ENCODE measurements at places on chromosomes 1 and 21. TPM values are rescaled to one million over a fixed set of nuclear protein-coding genes. Genes with fewer than 3 reads are reported as not detected.

DNA sequence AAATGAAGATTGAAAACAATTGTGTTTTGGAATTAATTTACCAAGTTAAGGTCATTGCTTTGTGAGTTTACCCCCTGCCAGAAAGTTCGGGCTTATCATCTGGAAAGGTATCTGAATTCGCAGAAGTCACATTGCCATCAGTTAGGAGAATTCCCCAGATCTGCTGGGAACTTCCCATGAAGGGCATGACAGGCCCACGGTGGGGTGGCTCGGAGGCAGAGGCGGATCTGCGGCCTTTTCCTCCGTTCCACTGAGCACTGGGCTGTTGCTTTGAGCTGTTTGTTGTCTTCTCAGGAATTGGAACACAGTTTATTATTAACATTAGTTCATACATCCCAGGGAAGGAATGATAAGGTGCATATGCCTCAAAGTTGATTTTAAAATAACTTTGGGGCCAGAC lies 320.0 kb downstream of the CAMTA1 start:
- DNase-seq = no peak

DNA sequence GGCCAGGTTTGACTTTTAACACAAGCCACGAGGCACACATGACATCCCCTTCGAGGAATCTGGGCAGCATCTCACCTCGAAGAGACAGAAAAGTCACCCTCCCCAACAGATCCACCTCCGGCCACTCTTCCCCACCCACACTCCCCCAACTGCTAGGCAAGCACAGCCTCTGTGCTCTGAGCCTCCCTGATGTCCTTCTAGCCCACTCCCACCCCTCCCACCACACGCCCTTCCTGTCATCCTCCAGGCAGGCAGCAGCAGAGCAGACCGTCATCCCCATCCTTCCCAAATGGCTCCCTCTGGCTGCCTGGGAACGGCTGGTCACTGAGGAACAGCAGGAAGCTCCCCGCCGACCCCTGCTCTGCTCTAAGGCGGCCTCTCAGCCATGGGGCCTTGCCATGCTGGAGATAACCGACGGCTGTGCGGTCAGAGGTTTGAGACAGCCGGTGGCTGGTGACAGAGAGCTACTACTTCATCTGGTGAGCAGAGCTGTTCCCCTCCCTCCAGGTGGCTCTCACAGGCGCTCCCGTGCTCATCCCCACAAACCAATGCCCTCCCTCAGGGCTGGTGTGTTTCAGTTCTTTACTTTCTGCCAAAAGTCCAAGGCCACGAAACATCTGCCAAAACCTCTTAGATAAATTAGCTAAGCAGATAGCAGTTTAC lies 25.6 kb downstream of the NPHP4 start:
- DNase-seq = no peak

OR2T29 gene
- not detected for total RNA-seq

DNA sequence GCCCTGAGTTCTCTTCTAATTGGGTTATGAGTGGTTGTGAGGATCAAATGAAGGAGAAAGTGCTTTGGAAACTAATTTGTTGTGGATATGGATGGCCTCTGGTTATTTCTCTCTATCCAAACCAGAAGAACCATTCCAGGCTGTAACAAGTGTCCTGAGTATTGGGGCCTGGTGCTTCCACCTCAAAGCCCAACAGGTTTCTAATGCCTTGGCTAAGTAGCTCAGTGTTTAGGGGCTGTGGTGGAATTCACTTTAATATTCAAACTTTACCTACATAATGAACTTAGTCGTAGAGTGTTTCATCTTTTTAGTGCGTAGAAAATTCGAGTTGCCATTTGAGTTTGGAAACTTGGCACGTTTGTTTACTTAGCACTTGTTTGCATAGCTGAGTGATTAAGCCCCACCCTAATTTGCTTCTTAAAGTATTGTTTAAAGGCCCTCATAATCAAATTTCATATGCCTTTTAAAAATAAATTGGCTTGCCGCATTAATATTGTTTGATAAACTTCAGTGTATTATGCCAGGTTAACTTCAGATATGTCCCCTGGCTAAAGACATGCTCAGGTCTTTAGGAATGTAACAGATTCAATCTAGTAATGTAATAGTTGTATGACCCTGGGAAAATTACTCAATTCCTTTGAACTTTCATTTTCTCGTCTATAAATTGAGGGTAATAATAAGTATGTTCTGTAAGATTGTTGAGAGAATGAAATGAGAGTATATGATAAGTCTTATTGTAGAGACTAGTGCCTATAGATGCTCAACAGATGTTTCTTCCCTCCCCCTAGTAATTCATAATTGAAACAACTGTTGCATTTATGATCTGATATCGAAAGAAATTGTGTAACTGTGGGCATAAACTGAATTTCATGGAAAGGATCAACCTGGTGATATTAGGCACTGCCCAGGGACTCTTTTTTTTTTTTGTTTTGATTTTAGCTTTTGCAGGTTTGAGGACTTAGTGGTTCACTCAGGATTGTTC lies 1.6 kb downstream of the AGO4 start:
- no peak for DNase-seq

DNA sequence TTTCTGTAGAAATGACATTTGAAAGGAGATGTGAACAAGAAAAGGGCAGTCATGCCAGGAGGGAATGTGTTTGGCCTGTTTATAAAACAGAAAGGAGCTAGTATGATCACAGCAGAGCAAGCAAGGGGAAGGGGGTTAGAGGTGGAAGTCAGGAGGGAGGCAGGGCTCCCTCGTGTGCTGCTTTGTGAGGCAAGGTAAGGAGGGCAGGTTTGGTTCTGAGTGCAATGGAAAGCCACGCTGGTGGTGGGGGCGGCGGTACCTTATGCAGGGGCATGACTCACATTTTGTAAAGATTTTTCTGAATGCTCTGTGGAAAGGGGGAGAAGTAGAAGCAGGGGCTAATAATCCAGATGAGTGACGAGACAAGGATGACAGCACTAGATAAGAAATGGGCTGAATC lies 197.5 kb upstream of the C8B start:
- DNase-seq = no peak

- no peak for DNase-seq
These were observed 78.5 kb upstream of the KAZN start for GRCh38 chr1:14519976-14520375.

BACE2 gene
- total RNA-seq = 23.7 TPM

DNA sequence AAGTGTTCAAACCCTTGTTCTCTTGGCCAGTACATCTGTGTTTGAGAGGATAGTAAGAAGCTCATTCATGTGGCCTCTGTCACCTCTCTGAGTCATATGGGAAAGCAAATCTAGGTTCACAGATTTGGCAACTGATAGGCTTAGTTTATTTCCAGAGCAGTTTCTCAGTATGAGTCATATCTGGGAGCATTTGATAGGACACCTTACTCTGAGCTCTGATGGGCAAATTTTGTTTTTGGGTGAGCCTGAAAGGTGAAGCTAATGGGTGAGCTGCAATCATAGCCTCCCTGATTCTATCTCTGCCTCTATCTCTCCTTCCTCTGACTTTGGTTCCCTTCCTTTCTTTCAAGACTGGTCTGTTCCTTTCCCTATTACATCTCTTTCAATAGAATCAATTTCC lies 134.4 kb downstream of the S1PR1 start:
- DNase-seq = no peak

- no peak for DNase-seq
These were observed 13.6 kb downstream of the FMO5 start for GRCh38 chr1:147211577-147211976.

- DNase-seq = no peak
These were observed 14.4 kb downstream of the LAMC2 start for GRCh38 chr1:183200451-183200850.

- peak; percentile 73 for DNase-seq
These were observed 835 bp downstream of the PGM1 start for GRCh38 chr1:63593886-63594605.

SYNC gene
- total RNA-seq = 32.8 TPM

ILF2 gene
- 80.9 TPM for total RNA-seq

DNA sequence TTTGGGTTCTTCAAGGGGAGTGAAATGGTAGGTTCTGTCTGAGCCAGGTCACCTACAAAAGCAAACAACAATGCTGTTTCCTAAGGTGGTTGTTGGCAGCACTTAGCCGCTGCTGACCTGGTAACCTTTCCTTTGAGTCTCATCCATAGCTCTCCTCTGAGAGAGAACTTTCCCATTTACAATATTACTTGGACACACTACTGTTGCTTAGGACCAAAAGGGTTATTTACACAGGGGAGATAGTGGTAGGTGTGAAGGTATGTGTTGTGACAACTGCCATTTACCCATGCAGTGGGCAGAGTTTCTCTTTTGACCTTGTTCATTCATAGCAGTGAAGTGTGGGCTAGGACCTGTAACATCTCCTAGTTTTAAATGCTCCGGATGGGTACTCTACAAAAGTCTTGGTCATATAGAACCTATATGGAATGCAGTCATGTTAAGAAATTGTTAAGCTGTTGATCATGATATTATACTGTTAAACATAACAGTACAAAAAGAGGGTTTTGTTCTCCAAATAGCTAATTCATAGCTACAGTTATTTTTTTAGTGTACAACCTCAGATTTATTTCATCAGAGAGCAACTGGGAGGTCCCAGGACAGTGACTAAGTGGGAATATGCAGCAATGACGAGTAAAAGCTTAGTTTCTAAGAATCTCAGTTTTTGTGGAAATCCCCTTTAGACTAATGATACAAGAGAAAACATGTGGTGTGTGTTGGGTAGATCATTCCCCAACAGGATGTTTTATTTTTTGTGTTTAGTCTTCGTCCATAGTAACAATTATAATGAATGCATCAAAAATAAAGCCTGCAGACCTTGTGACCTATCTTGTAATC lies 219.7 kb downstream of the NFIA start:
- DNase-seq = no peak

GRCh38 chr1:162214202-162214601 lies 144.7 kb downstream of the NOS1AP start:
- no peak for DNase-seq

DYNLT5 gene
- total RNA-seq = 0.85 TPM

DNA sequence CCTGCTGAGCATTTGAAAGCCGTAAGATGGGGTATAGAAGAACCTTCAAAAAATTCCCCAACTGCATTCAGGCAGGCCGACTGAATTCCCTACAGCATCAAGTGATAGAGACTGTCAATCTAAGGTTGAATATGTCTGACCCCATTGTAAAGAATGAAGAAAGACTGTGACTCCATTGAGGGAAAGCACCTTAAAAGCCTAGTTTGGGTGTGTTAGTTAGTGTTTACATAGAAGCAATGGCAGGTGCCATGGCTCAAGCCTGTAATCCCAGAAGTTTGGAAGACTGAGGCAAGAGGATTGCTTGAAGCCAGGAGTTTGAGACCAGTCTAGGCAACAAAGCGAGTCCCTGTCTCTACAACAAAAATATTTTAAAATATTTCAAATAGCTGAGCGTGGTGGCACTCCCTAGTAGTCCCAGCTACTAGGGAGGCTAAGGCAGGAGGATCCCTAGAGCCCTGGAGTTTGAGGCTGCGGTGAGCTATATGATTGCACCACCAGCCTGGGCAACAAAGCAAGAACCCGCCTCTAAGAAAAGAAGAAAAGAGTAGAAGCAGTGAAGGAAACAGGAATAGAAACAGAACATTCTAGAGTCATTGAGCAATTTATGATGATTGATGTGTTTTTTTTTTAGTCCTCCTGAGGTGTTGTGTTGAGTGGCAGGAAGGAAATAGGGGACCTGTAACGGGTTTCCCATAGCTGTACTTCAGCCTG lies 15.4 kb downstream of the POLR3GL start:
- DNase-seq = no peak

DNA sequence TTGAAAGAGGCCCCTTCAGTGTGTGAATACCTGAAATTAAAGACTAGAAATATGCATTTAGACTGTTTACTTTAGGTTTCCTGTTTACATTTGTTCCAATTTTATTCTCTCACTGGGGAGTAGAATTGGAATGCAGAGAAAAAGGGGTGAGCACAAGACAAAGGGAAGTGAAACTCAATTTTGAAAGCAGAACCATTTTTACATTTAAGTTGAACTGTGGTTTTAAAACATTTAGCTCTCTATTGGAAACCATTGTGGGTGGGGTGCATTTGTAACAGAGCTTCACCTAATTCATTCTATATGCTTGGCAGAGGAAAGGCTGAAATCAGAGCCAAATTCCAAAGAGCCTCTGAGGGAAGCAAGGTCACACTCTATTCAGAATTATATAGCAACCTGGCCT lies 235.3 kb upstream of the C1orf105 start:
- no peak for DNase-seq

GRCh38 chr21:33169359-33169758 lies 60.4 kb upstream of the IFNAR2 start:
- DNase-seq = no peak

GRCh38 chr1:7382971-7383370 lies 388.1 kb upstream of the VAMP3 start:
- peak; percentile 26 for DNase-seq

KCNA3 gene
- total RNA-seq = 1.5 TPM

LCE1F gene
- not detected for total RNA-seq

NMNAT2 gene
- 38.6 TPM for total RNA-seq

MEAF6 gene
- 61.0 TPM for total RNA-seq

- DNase-seq = peak; percentile 95
These were observed 23.1 kb upstream of the TNFRSF1B start for GRCh38 chr1:12143631-12144155.

GRCh38 chr1:201095581-201095980 lies 16.6 kb downstream of the CACNA1S start:
- DNase-seq = no peak

- no peak for DNase-seq
These were observed 20.5 kb downstream of the DSTYK start for GRCh38 chr1:205190845-205191577.

GRCh38 chr1:186473047-186473446 lies 12.1 kb upstream of the PDC start:
- no peak for DNase-seq

SOX13 gene
- total RNA-seq = 8.6 TPM

DNA sequence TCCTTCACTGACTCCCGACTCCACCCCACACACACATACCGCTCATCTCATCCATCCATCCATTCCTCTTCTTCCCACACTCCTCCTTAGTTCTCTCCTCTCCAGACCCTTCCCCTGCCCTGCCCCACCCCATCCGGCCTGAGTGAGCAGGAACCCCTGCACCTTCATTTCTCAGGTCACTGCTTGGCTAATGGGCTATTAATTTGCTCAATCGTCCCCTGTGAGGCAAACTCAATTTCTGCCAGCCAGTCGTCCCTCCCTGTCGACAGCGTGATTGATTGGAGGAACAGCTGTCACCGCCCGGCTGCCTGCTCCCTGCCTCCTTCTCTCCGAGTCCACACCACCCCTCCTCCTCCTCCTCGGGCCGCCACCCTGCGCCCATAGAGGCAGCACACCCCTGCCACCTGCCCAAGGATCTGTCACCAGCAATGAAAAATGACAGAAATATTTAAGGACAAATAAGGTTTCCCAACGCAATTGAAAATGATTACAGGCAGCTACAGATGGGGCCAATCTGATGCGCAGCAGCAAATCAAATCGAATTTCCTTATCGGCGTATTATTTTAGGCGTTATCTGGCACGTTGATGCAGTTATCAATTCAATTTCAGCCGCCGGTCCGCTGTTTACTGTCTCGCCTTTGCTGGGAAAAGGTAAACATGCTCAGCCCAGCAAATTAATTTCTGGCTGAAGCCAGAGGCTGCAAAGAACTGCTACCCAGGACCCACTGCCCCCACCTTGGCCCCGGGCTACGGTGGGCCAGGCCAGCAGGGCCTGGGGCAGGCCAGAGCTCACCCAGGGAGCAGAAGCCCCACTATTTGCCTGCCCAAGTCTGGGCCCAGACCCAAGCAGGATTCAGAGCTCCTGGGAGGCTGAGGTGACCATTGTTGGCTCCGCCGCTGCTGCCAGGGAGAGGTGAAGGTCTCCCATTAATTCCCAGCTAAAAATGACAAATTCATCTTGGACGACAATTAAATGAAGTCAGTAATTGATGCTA lies 71.3 kb downstream of the TMEM53 start:
- no peak for DNase-seq

VWA5B1 gene
- 0.43 TPM for total RNA-seq

- no peak for DNase-seq
These were observed 183.7 kb upstream of the EDN2 start for GRCh38 chr1:41668054-41668660.
